ENCODE measurements at places on chromosomes 2 and 18. TPM values are rescaled to one million over a fixed set of nuclear protein-coding genes. Genes with fewer than 3 reads are reported as not detected.

Gene NEB
- 1,512 TPM for polyA plus RNA-seq

Gene MOGAT1
- 0.31 TPM for polyA plus RNA-seq

Gene CRYBA2
- polyA plus RNA-seq: not detected

Gene ANKRD36C
- 26.8 TPM for polyA plus RNA-seq

Gene GPR45
- polyA plus RNA-seq: not detected

Gene APCDD1
- polyA plus RNA-seq: 11.1 TPM

Gene DUSP2
- 3.6 TPM for polyA plus RNA-seq

Gene WDSUB1
- polyA plus RNA-seq: 8.9 TPM

Gene SOX11
- polyA plus RNA-seq: 39.0 TPM

Gene ACTR1B
- 50.4 TPM for polyA plus RNA-seq

Gene RMND5A
- polyA plus RNA-seq: 36.6 TPM

Gene IHH
- polyA plus RNA-seq: not detected

Gene CELF4
- 0.84 TPM for polyA plus RNA-seq

Gene CTLA4
- not detected for polyA plus RNA-seq

Gene SULT1C4
- polyA plus RNA-seq: 17.3 TPM

Gene CCDC74B
- polyA plus RNA-seq: 0.62 TPM

Gene CNRIP1
- polyA plus RNA-seq: 22.4 TPM

Gene CNGA3
- 0.57 TPM for polyA plus RNA-seq

Gene PGAP1
- 16.6 TPM for polyA plus RNA-seq

Gene DNPEP
- 40.9 TPM for polyA plus RNA-seq

Gene SLC38A11
- polyA plus RNA-seq: 0.15 TPM

Gene GCKR
- polyA plus RNA-seq: 0.22 TPM

Gene SERPINB4
- 0.35 TPM for polyA plus RNA-seq

Gene PAIP2B
- 3.5 TPM for polyA plus RNA-seq

Gene TXNDC9
- 20.1 TPM for polyA plus RNA-seq

Measured in hindlimb muscle (tissue), 1 donor.